ENCODE measurements at places on chromosomes 1 and 21.
A peak's percentile ranks its signal among the peaks of the same experiment; 100 is the strongest.

DNA sequence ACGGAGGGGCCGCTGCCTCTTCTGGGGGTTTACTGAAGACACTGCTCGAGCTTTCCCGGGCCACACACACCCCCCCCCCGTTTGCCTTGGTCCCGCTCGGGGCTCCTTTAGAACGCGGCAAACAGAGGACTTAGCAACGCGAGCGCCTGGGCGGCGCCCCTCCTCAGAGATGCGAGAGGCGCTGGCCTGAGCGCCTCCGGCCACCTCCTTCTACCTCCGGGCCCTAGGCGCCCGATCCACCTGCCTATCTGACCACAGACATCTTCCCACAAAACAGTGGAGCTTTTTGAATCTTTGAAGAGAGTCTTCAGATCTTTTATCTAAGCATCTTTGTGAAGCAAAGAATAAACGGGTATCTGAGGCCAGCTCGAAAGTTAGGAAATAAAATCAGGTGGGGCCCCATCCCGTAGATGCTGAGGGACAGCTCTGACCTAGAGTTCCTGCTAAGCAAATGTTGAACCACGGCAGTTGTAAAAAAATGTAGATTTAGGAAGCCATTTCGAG, 436 bp upstream of the TTLL7 start:
- peak; percentile 17 for DNase-seq

- no peak for DNase-seq
Measured at GRCh38 chr1:23791516-23792047, 637 bp downstream of the LYPLA2 start.

DNA sequence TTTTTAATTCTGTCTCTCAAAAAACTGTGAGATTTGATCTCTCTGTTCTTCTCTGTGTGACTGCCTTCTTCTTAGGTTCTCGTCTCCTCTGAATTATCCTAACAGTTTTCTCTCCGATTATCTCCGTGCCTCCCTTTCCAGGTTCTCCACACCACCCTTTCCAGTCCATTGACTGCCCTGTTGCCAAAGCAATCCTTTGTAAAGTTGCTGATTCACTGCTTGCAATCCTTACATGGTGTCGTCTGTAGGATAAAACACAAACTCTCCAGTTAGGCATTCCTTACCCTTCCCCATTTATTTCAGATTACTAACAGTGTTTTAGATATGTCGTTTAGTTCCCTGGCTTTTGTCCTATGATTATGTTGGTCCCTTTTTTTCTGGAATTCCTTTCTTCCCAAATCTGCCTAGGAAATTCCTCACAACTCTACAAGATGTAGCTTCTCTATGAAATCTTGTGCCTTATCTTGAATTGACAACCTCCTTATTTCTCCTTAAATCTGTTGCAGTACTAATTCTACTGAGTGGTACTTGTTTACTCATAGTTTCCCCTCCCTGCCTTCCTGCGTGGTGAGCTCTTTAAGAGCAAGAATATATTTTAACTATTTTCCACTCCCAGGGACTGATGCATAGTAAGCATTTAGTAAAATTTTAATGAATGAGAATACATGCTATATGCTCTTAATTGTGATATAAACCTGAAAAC, 22.3 kb downstream of the RCOR3 start:
- DNase-seq = no peak

DNA sequence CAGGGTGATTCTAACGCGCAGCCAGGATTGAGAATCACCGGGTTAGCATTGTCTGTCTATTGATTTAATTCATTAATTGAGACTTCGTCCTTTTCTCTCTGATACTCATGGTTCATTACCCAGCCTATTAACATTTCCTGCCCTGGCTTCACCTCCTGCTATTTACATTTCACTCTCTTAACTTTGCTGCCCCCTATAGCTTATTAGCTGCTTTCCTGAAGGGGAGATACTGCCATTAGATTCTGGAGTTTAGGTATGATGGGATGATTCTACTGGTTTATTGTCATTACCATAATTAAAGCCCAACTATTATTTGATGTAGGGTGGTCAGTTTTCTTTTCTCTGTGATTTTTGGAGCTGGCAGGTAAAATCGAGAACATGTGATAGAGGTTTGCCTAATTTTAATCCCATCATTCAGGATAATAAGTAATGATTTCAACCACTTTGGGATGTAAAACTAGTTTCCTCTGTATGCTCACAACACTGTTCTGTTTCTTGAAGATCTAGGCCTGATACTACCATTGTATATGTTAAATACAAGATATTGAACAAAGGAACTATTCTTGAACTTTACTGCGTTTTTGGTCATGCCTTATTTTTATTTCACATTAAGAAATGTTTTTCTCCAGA, 6.4 kb downstream of the PPP2R5A start:
- DNase-seq = no peak

All from activated gamma-delta T cell (primary cell).